Type B pancreatic cell (in vitro differentiated cells): ENCODE measurements at places on chromosomes 7 and 10.

DNA sequence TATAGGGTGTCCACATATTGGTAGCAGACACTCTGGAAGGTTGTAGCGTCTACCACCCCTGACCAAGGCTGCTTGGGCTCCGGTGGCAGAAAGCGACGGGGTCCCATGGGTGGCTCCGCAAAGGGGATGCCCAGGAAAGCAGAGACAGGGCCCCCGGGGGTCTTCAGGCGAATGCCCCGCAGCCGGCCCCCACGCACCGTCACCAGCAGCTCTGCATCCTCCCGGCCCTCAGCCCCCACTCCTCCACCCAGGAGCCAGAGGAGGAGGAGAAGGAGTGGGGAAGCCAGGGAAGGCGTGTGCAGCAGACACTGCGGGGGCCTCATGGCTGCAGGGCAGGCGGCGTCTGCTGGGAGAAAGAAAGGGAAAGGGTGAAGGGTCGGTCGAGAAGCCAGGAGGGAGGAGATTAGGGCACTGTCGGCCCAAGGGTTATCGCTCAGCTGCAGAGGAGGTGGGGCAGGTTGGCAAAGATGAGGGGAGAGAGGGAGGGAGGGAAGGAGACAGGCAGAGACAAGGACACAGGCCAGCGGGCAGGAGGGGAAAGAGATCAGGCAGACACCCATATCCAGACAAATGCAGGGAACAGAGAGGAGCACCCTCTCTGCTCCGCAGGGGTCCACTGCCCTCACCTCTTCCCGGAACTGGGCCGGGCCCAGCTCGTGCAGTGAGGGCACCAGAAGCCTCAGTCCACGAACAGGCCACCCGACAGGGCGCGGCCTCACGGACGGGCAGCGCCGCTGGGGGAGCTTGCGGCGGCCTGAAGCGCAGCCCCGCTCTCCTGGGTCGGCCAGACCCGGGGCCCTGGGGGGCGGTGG, 1.6 kb downstream of the ACHE start:
- DNase-seq = no peak
- peak overlapping the region; percentile 78 for H3K4me3 ChIP-seq
- H3K4me1 ChIP-seq = peaks cover 17% of the 10 kb centered on the region
- peaks cover 21% of the 10 kb centered on the region for H3K27me3 ChIP-seq
- H3K27ac ChIP-seq = peak overlapping the region; percentile 58
- H3K36me3 ChIP-seq = no peaks in the 10 kb centered on the region

GRCh38 chr7:12436126-12436525, 32.5 kb upstream of the VWDE start:
- no peak overlapping the region for H3K27ac ChIP-seq
- no peak for DNase-seq
- peaks cover 5% of the 10 kb centered on the region for H3K4me1 ChIP-seq
- no peak overlapping the region for H3K4me3 ChIP-seq

- no peaks in the 10 kb centered on the region for H3K36me3 ChIP-seq
- peak overlapping the region; percentile 32 for H3K4me3 ChIP-seq
- DNase-seq = no peak
- peak overlapping the region; percentile 70 for H3K27ac ChIP-seq
Observed at GRCh38 chr10:5631936-5632335, 34.5 kb downstream of the ASB13 start.

GRCh38 chr7:143458263-143458662, 15.0 kb downstream of the TAS2R60 start:
- H3K27me3 ChIP-seq = peaks cover 2% of the 10 kb centered on the region
- no peaks in the 10 kb centered on the region for H3K36me3 ChIP-seq
- H3K27ac ChIP-seq = no peak overlapping the region
- DNase-seq = no peak

DNA sequence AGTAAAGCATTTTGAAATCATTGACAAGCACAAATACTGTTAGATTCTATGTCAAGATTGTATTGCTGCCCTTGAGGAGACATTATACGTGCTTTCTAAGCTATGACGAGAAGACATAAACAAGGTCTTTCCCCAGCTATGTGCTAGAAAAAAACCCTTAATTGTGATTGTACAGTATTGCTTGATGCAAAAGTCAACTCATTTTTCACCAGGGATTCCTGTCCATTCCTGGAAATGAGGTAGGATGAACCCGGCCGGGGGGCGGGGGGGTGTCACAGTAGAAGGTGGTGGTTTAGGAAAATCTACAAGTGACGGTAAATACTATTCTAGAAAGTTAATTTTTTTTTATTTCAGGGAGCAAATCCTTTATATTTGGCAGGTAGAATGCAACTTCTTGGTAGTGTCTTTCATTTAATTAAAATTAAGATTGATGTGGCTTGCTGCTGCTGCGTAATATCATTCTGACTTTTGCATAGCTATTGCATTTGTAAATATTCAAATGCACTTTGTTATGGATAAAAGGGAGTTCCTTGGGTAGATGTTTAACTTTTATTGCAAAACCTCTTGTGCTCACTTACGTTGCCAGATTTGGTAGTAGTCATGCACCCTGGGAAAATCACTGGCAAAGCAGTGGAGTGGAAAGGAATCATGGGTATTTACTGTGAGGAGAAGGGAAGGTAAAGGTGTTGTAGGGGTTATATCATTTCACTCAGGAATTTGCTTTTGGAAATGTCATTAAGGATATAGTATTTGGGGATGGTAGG, 164.4 kb upstream of the PRPS1L1 start:
- DNase-seq = no peak
- H3K4me1 ChIP-seq = no peaks in the 10 kb centered on the region
- H3K4me3 ChIP-seq = no peak overlapping the region
- no peak overlapping the region for H3K27ac ChIP-seq
- H3K36me3 ChIP-seq = no peaks in the 10 kb centered on the region

DNA sequence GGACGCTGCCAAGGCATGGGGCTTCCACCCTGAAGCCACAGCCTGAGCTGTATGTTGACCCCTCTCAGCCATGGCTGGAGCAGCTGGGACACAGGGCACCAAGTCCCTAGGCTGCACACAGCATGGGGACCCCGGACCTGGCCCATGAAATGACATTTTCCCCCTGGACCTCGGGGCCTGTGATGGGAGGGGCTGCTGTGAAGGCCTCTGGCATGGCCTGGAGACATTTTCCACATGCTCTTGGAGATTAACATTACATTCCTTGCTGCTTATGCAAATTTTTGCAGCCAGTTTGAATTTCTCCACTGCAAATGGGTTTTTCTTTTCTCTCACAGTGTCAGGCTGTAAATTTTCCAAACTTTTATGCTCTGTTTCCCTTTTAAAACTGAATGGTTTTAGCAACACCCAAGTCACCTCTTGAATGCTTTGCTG, 463.6 kb downstream of the ZWINT start:
- no peaks in the 10 kb centered on the region for H3K27me3 ChIP-seq
- H3K36me3 ChIP-seq = no peaks in the 10 kb centered on the region
- H3K4me1 ChIP-seq = no peaks in the 10 kb centered on the region
- no peak overlapping the region for H3K27ac ChIP-seq

- DNase-seq = peak; percentile 96
- peaks cover 18% of the 10 kb centered on the region for H3K4me1 ChIP-seq
- peak overlapping the region; percentile 79 for H3K4me3 ChIP-seq
- peaks cover 10% of the 10 kb centered on the region for H3K36me3 ChIP-seq
- peaks cover 53% of the 10 kb centered on the region for H3K27me3 ChIP-seq
- peak overlapping the region; percentile 81 for H3K27ac ChIP-seq
Observed at GRCh38 chr10:123994417-123995081, 98.8 kb downstream of the CHST15 start.

DNA sequence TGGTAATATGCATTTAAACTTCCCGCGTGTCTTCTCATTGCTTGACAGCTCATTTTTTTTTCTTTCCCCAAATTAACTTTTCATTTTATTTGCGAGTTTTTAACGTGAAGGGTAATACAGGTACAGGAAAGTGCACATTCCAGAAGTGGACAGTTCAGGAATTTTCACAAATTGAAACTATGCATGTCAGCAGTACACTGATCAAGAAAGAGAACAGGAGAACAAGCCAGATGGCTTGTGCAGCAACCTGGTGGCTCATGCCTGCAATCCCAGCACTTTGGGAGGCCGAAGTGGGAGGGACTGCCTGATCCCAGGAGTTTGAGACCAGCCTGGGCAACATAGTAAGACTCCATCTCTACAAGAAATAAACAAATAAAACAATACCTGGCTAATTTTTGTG, 28.5 kb downstream of the ARL5B start:
- peaks cover 3% of the 10 kb centered on the region for H3K36me3 ChIP-seq
- H3K27ac ChIP-seq = peak overlapping the region; percentile 13
- peaks cover 6% of the 10 kb centered on the region for H3K4me1 ChIP-seq
- no peak for DNase-seq

DNA sequence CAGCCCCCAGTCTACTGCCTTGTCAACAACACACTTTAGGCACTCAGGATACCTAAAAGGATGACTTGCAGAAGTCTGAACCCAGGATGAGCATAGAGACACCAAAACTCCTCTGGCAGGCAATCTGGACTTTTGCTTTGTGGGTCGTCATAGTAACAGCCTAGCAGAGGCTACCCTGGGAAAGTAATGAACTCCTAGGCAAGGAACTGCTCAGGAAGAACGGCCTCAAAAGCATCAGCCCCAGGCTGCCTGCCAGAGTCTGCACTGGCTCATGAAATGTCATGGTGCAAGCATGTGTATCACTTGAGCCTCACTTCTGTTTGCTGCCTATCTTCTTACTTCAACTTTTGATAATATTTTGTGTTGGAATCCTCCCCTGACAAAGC, 715.1 kb downstream of the GRID1 start:
- H3K27ac ChIP-seq = peak overlapping the region; percentile 53
- H3K36me3 ChIP-seq = no peaks in the 10 kb centered on the region
- H3K27me3 ChIP-seq = no peaks in the 10 kb centered on the region
- peaks cover 27% of the 10 kb centered on the region for H3K4me1 ChIP-seq
- DNase-seq = no peak

DNA sequence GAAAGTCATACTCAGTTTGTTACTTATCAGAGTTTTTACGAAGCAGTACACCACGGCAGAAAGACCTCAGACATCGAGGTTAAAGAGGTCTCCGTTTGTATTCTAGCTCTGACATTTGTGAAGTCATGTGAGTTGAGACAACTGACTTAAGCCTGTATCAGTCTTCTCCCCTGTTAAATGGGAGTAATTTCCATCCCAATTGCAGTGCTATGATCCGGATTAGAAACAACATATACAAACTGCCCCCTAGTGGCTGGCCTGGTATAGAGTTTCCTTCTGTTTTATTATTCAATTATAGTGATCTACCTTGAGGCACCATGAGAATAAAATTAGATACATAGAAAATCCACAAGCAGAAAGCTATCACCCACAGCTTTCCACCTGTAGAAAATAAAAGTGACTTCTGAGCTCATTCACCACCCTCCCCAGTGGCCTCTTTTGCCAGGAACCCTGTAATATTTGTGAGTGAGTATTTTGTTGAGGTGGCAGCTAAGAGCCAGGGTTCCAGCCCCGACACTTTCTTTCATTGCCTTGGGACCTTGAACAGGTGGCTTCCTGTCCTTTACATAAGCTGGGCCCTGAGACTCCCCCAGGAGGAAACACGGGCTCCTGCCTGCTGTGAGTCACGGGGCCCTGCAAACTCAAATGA, 607.2 kb upstream of the MGMT start:
- H3K27ac ChIP-seq = no peak overlapping the region
- no peaks in the 10 kb centered on the region for H3K36me3 ChIP-seq
- H3K4me1 ChIP-seq = peaks cover 4% of the 10 kb centered on the region
- no peak for DNase-seq

GRCh38 chr7:45420843-45421495, 153.2 kb upstream of the ADCY1 start:
- no peaks in the 10 kb centered on the region for H3K4me1 ChIP-seq
- H3K4me3 ChIP-seq = no peak overlapping the region
- DNase-seq = no peak
- H3K36me3 ChIP-seq = no peaks in the 10 kb centered on the region

DNA sequence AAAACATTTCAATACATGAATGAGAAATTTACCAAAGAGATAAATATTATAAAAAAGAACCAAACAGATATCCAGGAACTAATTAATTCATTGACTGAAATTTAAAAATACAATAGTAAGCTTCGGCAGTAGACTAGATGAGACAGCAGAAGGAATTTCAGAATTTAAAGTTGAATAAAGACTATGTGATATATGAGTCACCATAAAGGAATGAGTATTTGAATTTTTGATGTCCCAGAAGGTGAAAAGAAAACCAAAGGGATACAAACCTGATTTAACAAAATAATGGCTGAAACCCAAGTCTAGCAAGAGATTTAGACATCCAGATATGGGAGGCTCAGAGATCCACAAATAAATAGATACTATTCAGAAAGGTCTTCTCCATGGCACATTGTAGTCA, 623.9 kb upstream of the FOXK1 start:
- no peaks in the 10 kb centered on the region for H3K27me3 ChIP-seq
- peaks cover 11% of the 10 kb centered on the region for H3K36me3 ChIP-seq
- DNase-seq = no peak
- H3K27ac ChIP-seq = no peak overlapping the region
- peaks cover 7% of the 10 kb centered on the region for H3K4me1 ChIP-seq

DNA sequence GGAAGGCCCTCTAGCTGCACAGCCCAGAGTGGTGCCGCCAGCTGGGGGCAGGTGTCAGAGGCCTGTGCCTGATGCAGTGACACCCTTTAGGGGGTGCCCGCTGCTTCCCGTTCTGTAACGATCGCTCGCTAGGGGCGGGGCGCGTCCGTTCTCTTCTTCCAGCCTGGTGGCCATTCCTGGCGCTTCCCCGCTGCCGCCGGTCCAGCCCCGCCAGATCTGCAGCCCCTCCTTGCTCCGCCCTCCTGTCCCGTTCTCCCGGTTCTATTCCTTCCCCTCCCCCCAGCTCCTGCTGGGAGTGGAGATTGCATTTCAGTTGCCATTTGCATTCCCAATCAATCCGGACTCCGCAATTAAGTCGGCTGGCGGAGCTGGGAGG, 39.2 kb downstream of the AGAP3 start:
- peaks cover 3% of the 10 kb centered on the region for H3K27me3 ChIP-seq
- no peak for DNase-seq
- peaks cover 12% of the 10 kb centered on the region for H3K36me3 ChIP-seq

- peak overlapping the region; percentile 35 for H3K27ac ChIP-seq
- H3K4me3 ChIP-seq = no peak overlapping the region
- no peaks in the 10 kb centered on the region for H3K27me3 ChIP-seq
Observed at GRCh38 chr10:68301790-68302502, 29.9 kb upstream of the HNRNPH3 start.

DNA sequence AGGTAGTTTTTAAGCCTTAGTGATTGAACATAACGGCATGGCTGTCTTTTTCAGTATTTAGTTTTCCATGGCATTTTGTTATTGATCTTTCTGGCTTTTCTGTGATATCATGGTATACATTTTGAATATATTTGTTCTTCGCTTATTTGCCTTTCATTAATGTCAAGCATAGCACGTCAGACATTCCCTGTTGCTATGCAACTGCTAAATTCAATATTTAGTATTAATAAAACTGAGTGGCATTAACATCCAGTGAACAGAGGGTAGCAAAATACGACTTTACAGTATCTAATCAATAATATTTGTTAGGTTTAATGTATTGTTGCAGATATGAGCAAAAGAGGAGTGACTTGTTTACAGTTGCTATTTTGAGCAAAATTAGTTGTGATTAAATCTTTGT, 72.5 kb downstream of the LCOR start:
- no peak for DNase-seq
- peaks cover 22% of the 10 kb centered on the region for H3K36me3 ChIP-seq
- H3K4me1 ChIP-seq = peaks cover 20% of the 10 kb centered on the region
- no peaks in the 10 kb centered on the region for H3K27me3 ChIP-seq
- no peak overlapping the region for H3K27ac ChIP-seq
